ENCODE measurements at places on chromosomes 1 and 21.
A peak's percentile ranks its signal among the peaks of the same experiment; 100 is the strongest.

- DNase-seq: no peak
These were observed 7.4 kb upstream of the MOB3C start for GRCh38 chr1:46623743-46624644.

DNA sequence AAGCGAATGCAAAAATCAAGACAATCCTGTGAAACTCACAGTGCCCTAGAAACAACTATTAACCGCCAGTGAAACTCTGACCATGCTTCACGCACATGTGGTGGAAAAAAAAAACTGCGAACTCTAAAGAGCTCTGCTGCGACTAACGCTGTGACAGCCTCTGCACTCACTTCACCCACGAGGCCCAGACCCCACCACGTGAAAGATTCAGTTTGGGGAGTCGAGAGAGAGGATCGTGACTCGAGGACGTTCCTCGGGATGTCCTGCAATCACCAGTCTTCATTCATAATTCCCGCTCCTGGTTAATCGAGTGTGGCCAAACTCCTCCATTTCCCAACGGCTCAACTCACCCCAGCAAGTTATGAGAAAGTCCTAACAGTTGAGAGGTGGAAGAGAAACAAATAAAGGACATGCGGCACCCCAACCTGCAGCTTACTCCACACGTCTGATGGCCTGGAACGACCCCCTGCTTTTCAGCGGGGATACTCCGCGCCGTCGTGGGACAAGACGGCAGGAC, 1.1 kb downstream of the SERBP1 start:
- DNase-seq: peak; percentile 68

GRCh38 chr1:31476891-31477846, 64.2 kb downstream of the SERINC2 start:
- DNase-seq: no peak

DNA sequence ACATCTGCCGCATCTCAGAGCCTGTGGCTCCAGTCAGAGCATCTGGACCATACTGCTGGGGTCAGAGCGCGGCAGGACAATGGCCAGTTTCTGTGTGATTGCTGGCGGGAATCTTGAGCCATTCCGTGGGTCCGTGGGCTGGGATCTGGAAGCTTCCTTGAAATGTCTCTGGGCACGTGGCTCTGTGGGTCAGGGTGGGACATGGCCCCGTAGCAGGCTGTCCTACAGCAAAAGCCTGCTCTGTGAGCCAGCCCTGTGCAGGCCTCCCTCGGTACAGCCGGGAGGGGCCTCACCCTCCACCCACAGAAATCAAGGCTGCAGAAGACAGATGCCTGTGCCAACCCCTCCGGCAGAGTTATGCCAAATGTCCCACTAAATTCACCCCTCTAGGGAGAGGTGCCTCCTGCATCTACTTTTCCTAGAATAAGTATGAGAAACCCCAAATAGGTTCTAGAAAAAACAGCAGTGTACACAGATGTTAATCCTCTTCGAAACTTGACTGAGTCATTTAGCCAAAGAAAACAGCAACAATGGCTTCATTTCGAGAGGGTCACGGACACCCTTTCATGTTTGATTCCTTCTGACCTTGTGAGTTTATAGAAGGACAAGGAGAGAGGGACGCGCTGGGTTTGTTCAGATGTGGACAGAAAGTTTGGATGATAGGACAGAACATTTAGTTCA, 27.8 kb downstream of the COL18A1 start:
- no peak for DNase-seq

DNA sequence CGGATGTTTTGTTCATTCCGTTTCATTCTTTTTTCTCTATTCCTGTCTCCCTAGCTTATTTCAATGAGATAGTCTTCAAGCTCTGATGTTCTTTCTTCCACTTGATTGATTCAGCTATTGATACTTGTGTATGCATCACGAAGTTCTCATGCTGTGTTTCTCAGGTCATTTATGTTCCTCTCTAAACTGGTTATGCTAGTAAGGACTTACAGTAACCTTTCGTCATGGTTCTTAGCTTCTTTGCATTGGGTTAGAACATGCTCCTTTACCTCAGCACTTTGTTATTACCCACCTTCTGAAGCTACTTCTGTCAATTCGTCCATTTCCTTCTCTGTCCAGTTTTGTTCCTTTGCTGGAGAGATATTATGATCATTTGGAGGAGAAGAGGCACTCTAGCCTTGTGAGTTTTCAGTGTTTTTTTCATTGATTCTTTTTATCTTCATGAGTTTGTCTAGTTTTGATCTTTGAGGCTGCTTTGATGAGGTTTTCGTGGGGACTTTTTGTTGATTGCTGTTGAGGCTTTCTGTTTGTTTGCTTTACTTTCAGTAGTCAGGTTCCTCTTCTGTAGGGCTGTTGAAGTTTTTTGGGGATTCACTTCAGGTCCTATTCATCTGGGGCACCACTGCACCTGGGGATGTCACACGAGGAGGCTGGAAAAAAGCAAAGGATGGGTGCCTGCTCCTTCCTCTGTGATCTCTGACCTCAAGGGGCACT, 496.9 kb upstream of the LRRC7 start:
- no peak for DNase-seq

GRCh38 chr1:224541901-224542630, 74.1 kb upstream of the CNIH3 start:
- DNase-seq: no peak

- no peak for DNase-seq
These were observed 5.3 kb downstream of the AKNAD1 start for GRCh38 chr1:108851567-108851966.

DNA sequence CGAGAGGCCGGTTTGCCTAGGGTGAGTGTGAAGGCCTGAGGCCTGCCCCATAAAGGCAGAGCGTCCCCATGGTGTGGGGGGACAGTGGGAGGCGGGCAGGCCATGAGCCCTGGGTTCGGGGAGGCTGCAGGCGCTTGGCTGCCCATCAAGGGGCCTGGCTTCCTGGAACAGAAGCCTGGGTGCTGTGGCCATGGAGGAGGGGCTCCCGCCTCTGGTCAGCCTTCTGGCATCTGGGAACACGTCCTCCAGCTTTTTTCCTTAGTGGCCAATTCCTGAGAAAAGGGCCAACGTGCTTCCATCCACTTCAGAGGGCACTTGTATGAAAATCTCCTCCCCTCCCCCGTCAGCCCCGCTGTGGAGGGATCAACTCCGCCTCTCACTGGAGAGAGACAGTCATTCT, 58.7 kb downstream of the PRDM16 start:
- DNase-seq: no peak

GRCh38 chr1:3206696-3207095, 137.7 kb downstream of the PRDM16 start:
- DNase-seq: no peak

DNA sequence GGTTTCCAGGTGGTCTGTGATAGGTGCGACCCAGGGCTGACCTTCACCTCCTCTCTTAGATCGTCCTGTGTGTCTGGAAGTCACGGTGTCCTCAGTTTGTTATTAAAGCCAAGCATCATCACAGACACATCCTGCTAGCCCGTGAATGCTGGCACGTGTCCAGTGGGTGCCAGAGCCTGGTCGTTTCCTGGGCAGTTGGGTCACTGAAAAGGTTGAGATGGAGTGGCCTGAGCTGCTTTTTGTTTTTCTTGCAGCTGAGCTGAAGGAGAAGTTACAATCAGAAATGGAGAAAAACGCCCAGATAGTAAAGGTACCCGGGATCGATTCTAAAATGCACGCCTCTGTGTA, 23.2 kb downstream of the PCNT start:
- no peak for DNase-seq

GRCh38 chr1:211683396-211684297, 8.2 kb upstream of the NEK2 start:
- DNase-seq: no peak

- no peak for DNase-seq
These were observed 102.4 kb downstream of the FAM78B start for GRCh38 chr1:166064313-166064926.

DNA sequence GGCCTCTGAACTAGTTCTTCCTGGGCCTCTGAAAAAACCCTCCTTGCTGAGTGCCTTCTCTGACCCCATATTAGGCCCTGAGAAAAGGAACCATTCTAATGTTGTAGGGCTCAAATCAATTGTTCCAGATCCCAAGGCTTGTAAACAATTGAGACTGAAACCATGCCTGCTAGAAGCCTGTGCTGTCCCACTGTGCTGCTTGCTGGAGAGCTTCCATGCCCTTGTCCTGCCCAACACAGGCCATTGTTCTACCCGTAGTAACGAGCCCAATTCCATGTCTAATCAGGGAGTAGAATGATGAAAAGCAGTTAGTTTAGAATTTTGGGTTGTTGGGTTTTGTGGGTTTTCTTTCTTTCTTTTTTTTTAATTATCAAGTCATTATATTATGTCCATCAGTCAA, 47.4 kb downstream of the ZNF281 start:
- DNase-seq: no peak

Measured in activated naive CD4-positive, alpha-beta T cell treated with Interleukin-2 at 50 U/mL for 16 hours (primary cell).